ENCODE measurements at places on chromosomes 16 and 17.

DNA sequence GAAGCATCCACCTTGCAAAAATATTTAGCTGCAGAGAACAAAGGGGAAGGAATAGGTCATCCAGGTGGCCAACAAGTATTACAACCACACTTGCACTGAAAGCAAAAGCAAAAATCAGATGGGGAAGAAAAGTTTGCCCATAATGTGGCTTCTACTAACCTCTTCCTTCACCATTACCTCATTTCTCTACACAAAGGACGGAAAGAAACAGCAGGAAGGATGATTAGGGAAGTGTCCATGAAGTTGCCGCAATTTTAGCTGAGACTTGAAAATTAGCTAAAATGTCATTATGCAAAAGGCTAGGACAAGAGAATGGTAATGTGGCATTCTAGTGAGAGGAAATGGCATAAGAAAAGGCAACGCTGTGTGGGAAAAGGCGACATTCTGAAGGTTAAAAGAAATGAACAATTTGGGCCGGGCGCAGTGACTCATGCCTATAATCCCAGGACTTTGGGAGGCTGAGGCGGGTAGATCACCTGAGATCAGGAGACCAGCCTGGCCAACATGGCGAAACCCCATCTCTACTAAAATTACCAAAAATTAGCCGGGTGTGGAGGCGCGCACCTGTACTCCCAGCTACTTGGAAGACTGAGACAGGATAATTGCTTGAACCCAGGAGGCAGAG lies 13.7 kb downstream of the KANSL1 start:
- no peak for DNase-seq

DNA sequence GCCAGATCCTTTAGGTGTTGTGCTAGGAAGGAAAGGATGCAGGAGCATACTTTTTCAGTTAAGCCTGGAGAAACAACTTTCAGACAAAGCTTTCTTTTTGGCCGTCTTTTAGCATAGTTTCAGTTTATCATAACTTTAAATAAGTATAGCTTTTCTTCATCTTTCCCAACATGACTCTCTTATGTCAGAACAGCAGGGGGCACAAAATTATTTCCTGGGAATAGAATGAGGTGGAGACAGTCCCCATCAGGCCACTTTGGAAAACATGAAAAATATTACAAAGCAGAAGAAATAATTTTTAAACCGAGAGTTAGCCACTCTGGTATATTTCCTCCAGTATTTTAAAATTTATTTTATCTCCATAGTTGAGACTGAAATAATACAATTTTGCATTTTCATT lies 387.6 kb downstream of the HAPSTR1 start:
- DNase-seq: no peak

- DNase-seq: no peak
Measured at GRCh38 chr16:50989047-50989446, 162.0 kb downstream of the SALL1 start.

- no peak for DNase-seq
Measured at GRCh38 chr16:87960852-87961251, 9.6 kb downstream of the BANP start.

DNA sequence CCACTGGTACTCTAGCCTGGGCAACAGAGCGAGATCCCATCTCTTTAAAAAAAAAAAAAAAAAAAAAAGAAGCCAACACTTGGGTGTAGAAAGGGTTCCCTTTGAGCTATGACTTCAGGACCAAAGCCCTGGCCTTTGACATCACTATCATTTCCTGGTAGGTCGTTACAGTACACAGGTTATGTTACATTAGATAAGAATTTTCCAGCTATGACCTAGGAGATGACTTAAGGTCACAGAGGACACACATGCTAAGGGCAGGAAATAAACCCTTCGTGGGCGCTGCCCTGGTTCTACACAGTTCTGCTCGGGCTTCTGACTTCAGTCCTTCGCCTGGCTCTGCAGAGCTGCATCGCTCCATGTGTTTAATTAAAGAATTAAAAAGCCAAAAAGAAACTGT lies 112.0 kb downstream of the ADCY9 start:
- DNase-seq: no peak

GRCh38 chr16:67383284-67383683 lies 10.0 kb downstream of the TPPP3 start:
- no peak for DNase-seq

DNA sequence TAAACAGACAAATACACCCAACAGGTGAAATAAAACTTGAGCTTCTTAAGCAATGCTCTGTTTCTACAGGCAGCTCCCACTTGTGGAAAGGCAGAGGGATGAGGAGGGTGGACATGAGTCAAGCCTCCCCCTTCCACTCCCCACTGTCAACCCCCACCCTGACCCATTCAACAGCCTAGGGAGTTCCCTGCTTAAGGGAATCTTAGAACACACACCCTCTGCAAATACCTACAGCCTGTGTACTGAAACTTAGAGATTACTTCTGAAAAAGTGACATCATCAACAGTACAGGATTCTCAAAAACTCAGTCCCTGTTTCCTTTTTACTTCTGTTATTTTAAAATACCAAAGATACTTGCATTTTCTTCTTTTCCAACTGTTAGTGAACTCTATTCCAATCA lies 345.4 kb downstream of the SOX9 start:
- peak; percentile 51 for DNase-seq

GRCh38 chr16:445566-445965 lies 20.1 kb downstream of the RAB11FIP3 start:
- no peak for DNase-seq

GRCh38 chr17:27956601-27957445 lies 63.7 kb upstream of the LYRM9 start:
- DNase-seq: no peak

GRCh38 chr16:87297918-87298631 lies 19.1 kb downstream of the C16orf95 start:
- no peak for DNase-seq

DNA sequence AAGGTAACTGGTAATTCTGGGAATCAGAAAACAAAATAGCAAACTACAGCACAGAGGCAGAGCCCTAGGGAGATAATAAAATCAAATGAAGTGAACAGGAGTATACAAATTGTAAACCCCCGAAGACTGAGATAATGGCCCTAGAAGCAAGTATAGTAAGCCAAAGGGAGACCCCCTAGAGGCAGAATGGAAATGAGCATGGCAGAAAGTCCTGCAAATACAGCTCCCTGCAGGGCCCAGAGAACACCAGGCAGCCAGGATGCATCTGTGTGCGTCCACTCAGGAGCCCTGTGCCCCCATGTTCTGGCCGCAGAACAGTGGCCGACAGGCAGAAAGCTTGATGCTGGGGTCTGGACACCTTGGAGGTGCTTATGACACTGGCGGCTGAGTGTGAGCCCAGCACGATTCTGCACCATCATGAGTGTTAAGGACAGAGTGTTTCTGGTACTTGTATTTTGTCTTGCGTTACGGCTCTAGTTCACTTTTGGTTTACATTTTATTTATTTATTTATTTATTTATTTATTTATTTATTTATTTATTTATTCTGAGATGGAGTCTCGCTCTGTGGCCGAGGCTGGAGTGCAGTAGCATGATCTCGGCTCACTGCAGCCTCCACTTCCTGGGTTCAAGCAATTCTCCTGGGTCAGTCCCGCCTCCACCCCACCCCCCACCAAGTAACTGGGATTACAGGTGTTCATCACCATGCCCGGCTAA lies 48.7 kb downstream of the RGS9 start:
- DNase-seq: no peak

- no peak for DNase-seq
Measured at GRCh38 chr16:2819179-2819938, 2.3 kb downstream of the PRSS21 start.

GRCh38 chr16:25064937-25065336 lies 46.6 kb upstream of the LCMT1 start:
- DNase-seq: no peak

- no peak for DNase-seq
Measured at GRCh38 chr17:77749321-77749751, 209.2 kb upstream of the TNRC6C start.

DNA sequence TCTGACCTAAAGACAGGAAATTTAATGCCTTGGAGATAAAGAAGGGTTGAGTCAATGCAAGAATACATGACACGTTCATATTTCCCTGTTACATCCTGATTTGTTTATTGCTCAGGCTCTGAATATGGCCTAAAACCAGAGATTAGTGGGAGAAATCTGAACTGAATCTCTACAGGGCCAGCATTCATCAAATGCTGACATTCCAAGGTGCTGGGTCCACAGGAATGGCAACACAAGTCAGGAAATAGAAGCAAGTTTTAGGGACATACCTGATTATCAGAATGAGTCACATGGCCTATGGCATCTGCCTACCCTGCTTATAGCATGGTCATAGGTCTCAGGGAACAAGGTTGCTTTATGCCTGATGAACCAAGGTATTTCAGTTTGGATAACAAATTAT lies 117.4 kb upstream of the CES5A start:
- DNase-seq: no peak

DNA sequence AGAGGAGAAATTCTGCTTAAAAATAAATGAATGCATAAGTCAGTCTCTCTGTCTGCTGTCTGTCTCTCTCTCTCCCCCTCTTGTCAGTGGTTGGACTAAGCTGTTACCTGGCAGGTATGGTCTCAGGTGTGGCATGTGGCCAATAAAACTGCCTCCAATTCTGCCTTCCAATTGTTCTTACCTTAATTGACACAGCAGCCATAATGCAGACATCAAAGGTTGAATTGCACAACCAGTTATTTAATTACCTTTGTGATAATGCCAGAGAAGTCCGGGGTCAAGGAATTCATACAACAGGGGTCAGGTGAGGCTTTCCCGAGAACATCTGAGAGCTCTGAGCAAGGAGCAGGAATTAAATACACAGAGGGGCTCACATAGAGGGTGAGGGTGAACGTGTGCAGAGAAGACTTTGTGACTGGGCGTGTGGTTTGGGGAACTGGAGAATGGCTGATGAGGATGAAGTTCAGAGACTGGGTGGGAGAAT lies 78.8 kb upstream of the CDYL2 start:
- no peak for DNase-seq

GRCh38 chr16:20612551-20613480 lies 36.6 kb upstream of the ACSM2B start:
- DNase-seq: no peak

DNA sequence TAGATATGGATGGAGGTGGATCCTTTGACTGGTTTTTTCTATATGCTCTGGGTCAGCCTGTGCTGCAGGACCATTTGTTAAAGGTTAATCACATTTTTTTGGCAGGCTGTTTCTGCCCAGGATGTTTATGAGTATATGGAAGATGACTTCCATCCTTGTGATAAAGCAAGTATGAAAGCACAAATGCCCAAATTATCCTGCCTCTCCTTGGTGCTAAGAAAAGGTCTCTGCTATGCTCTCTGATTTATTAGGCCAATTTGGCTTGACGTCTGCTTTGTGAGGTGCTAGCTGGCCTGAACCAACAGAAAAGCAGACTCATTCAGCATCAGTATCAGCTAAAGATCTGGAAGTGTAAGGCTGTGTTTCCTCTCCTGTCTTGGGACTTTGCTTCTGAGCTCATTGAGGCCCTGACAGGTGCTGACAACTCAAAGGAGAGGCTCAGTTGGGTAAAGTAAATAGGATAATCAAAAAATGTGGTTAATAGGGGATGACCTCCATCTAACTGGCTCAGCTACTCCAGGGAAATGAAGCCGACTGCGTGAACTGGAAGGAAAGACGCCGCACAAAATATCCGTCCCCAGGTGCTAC lies 15.2 kb downstream of the ANKRD40 start:
- DNase-seq: no peak

- no peak for DNase-seq
Measured at GRCh38 chr16:9593440-9593839, 502.0 kb downstream of the HAPSTR1 start.

DNA sequence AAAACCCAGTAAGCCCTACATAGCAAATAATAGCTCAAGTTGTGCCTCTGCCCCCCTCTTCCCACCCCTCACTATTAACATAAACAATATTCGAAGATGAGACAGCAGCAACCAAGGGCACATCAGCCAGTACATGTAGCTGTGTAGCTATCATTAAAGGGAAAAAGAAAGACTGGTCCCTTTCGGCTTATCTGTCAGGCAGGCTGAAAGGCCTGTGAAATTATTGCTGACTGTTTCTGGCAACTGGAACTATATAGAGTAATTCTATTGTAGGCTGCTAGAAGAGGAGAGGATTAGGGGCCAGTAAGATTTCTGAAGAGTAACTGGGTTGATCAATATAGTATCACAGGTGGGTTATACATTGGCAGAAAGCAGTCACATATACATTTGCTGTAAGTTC lies 36.5 kb upstream of the RASL10B start:
- no peak for DNase-seq

GRCh38 chr16:74942977-74943918 lies 41.7 kb downstream of the WDR59 start:
- no peak for DNase-seq

DNA sequence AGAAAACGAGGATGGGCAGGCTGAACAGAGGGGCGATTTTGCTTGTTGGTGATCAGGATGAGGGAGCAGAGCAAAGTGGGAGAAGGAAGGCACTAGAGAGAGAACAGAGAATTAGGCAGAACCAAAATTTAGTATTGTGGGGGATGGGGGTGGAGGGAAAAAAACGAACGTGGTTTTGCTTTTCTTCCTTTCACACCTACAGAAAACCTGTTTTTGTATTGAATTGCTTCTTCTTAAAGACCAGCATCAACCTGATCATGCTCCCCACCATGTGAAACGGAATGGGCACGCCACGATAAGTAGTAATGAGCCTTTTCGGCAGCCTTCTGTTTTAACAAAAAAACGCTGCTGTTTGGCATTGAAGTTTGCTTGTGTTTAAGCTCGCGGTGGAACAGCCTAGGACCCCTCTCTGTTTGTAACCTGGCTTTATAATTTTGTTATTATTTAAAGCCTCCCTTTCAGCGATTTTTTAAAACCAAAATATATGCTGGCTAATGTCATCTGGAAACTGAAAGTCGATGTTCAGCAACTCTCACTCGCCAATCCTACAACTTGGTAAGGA lies 36.8 kb downstream of the ERCC4 start:
- DNase-seq: no peak

Measured in BJ (cell line).